ENCODE measurements at places on chromosomes 7 and 10.

GRCh38 chr10:17273403-17273802, 45.4 kb downstream of the VIM start:
- DNase-seq = no peak

DNA sequence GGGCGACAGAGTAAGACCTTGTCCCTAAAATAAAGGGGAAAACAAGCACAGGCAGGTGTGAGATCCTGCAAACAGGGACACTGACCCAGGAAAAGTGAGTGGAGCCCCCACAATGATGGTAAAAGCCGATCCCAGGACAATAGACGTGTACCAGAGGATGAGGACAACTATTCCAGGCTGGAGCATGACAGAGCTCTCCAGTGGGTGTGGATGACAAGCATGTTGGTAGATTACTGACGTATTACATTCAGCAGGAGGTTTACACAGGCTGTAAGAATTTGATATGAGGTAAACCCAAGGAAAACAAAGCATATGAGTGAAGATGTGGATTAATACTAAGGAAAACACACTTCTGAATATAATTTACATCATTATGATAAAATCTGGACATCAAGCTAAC, 27.8 kb upstream of the SMURF1 start:
- no peak for DNase-seq

DNA sequence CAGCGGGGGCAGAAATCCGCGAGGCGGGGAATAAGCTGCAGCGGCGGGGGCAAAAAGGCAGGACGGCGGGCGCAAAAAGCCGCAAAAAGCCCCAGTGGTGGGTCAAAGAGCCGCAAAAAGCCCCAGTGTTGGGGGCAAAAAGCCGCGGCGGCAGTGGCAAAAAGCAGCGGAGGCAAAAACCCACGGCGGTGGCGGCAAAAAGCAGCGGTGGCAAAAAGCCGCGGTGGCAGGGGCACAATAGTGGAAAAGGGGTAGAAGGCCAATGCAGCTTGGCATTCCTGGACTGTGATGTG, 525.3 kb downstream of the ZNF33B start:
- DNase-seq = no peak

- DNase-seq = no peak
These were observed 79.5 kb upstream of the SEMA3A start for GRCh38 chr7:84274029-84274638.

DNA sequence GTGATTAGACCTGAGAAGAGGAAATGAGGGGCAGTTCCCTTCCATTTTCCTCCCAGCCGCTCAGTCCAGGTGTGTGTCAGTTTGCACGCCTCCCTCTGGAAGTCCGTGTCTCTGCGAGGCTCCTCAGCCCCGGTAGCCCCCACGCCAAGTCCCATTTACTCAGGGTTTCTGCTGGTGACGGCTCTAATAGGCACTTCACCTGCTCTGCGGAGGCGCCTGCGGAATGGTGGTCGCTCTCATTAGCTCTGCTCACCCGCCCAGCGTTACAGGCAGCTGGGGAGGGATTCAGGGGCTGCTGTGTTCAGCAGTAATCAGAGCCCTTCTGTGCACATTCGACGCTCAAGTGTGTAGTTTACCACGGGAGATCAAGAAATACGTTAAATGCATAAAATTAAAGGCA, 179.9 kb downstream of the MGMT start:
- no peak for DNase-seq

GRCh38 chr7:45703911-45704682, 129.9 kb downstream of the ADCY1 start:
- no peak for DNase-seq

GRCh38 chr10:6056411-6057135, 5.6 kb downstream of the IL2RA start:
- no peak for DNase-seq

- DNase-seq = no peak
These were observed 634 bp upstream of the HOXA7 start for GRCh38 chr7:27156916-27157701.

GRCh38 chr10:108112218-108112617, 947.7 kb upstream of the SORCS1 start:
- no peak for DNase-seq

- DNase-seq = no peak
These were observed 54.1 kb downstream of the TCF7L2 start for GRCh38 chr10:113004069-113004618.

DNA sequence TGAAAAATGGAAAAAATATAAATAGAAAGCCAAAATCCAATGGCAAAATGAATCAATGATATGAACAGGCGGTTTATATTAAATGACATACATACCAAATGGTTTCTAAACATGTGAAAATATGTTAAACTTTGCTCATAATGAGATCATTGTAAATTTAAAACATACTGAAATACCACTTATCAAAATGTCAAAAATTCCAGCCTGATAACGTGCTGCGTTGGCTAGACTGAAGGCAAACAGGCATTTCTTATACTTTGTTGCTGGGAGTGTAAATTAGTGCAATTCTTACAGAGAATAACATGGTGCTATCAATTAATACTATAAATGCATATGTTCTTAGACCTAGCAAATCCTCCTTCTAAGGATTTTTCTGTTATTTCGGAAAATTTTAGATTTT, 225.8 kb upstream of the FAM3C start:
- DNase-seq = no peak

DNA sequence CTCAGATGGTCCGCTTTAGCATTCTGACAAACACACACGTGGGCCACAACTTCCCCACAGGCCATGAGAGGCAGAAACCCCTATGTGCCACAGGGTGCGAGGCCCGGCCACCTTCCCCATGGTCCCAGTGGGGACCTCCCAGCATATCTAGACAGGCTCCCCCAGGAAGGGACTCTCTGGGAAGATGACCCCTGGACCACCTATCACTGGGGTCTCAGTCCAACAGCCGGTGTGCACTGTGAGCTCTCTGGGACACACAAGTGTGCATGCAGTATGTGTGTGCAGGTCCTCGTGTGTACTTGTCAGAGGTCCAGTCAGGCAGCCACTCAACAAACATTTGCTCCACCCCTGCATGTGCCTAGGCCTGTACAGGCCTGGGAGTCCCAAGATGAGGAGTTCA, 18.7 kb downstream of the GRID1 start:
- DNase-seq = no peak

- DNase-seq = no peak
These were observed 24.7 kb upstream of the ADCYAP1R1 start for GRCh38 chr7:31027161-31027965.

DNA sequence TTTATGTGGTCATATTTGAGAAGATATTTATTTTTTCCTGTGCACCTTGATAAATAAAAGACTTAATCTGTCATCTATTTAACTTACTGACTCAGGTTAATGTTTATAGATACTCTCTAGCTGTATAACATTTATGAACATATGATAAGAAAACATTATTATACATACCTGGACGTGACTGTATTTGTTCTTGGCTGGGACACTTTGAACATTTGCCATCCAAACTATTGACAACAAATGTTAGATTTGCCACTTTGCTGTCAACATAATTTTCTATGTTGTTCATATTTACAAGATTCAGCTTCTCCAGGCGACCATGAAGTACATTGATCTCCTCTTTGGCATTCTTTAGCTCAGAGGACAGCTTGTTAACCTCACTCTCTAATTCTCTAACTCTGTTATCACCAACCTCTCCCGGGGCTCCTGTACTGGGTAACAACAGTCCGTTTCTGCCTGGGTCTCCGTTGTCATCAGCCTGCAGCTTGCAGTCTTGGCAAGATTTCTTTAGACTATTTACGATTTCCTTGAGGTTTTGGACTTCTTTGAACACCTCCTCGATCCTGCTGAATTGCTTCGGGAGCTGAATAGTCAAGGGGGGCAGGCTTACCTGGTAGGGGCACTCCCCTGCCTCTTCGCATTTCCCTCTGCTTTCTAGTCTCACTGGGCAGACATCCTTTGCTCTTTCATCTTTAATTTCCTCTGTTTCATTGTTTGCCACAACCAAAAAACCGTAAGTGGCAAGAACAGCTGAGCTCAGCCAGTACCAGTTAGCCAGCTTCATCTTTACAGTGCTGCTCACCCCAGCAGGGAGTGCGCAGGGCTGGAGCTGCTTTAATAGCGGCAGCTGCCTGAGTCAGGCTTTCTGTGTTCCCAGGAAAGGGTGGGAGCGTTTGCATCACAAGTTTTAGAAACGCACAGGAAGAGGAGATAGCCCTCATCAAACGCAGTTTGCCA, at the start of gene FGL2:
FGL2 (minus strand) TSS at position 807 of the 954 bp plus-strand sequence; CDS start at position 781, 26 bp downstream.
- no peak for DNase-seq

DNA sequence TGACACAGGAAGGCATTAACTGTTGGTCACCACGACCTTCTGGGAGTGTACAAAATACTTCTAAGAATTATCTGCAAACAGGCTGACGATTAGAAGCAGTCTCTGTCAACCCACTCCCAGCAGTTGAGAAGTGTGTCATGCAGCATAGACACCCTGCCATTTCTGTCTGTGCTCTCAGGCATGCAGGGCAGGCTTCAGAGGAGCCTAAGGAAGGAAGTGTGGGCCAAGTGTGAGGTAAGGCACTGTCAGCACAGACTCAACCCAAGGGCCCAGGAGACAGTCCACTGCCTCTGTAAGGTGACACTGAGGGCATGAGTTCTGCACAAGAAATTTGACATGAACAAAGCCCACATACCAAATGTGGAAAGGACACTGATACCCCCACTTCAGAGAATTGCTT, 109.0 kb upstream of the VIPR2 start:
- DNase-seq = no peak

DNA sequence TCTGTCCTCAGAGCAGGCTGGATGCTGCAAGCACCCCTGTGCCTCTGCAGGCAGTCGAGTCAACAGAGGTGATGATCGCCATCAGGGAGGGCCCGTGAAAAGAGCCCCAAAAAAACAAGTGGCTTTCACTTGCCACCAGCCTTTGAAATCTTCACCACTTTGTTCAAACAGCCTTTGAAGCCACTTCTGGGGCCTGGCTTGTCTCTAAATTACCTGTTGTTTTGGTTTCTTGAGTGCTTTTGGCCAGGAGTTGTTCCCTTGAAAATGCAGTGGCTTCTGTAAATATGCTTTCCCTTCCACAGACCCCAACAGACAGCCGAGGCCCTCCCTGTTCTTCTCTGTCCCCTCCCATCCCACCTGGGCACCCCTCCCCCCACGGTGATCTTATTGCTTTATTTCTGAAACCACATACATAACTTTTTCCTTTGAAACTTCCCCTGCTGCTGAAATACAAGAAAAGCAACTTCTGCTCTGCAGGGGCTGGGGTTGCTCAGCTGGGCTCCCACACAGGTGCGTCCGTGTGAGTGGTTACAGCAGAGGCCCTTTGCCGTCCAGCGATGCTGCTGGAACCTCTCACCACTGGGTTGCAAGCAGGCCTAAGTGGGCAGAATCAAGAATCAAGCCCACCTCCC, 283.8 kb upstream of the SHH start:
- DNase-seq = no peak

DNA sequence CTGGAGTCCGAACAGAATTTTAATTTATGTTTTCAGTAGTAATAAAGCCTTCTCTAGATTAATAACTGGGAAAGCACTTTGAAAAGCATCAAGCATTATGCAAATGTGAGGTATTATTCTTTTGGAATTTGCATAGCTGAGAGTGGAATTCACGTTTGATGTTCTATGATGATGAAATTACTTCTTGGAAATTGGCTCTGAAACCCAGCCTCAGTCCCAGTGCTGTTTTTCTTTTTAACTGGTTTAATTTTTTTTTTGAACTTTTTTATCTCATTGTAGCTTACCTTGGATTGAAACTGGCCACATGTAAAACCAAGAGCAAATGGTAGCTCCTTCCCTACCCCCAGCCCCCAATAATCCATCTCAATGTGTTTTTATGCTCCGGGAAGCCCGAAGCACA, 1.2 kb downstream of the TBXAS1 start:
- DNase-seq = no peak

- DNase-seq = no peak
These were observed 252.3 kb downstream of the SNX10 start for GRCh38 chr7:26543951-26544350.

- no peak for DNase-seq
These were observed 588.5 kb downstream of the TNS3 start for GRCh38 chr7:46993396-46993795.

- no peak for DNase-seq
These were observed 22.1 kb upstream of the PRKAR1B start for GRCh38 chr7:749140-749551.

DNA sequence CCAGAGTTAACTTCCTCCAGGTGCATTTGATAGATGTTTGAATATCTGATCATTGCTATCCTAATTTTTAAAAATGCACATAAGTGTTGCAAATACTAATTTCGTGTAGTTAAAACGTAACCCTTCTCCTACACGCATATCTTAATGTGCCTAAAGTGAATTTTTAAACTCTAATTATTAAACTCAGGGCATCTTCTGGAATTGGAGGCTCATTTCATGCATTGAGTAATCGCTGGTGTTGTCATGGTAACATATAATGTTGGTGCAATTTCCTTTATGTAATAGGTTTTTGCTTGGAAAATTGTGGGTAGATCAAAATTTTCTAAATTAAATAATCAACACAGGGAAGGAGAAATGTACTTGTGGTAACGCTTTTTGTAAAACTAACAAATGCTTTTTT, 56.2 kb downstream of the ARMC3 start:
- DNase-seq = no peak

- no peak for DNase-seq
These were observed 19.5 kb downstream of the EVX1 start for GRCh38 chr7:27262121-27262520.

GRCh38 chr10:130954326-130954905, 357.1 kb downstream of the TCERG1L start:
- no peak for DNase-seq

DNA sequence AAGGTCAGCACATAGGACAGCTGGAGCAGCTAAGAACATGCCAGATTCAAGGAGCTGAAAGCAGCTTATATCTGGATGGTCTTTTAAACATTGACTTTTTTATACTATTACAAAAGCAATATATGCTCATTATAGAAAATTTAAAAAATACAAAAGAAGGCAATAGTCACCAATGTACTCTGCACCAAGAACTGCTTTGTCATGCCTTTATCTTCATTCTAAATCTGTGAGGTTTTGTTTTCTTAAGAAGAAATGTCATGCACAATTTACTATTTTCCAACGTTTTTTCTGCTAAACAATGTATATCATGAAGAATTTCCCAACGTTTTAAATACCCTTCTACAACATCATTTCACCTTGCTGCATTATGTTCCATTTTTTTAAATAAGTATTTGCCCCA, 2.8 kb downstream of the LIPM start:
- no peak for DNase-seq

GRCh38 chr7:55571511-55572377, 558 bp downstream of the VOPP1 start:
- peak; percentile 37 for DNase-seq

DNA sequence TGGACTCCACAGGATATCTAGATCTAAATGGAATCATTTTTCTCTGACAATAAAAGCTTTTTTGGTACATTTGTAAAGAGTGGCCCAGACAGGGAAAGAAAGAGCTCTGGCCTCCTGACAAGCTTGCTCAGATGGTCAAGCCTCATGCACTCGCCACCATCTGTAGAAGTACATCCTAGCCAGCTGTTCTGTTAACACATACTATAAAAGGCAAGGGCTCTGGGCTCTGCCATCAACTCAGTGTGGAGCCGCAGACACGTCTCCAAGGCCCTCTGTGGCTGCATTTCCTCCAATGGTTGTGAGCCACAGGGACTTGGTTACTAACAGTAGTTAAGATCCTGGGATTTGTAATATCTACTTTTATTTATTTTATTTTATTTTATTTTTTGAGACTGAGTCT, 70.8 kb upstream of the KDM7A start:
- DNase-seq = no peak

Measured in activated naive CD4-positive, alpha-beta T cell (primary cell).